H1 (cell line): ENCODE measurements at places on chromosomes 2 and 18. TPM values are rescaled to one million over a fixed set of nuclear protein-coding genes. Genes with fewer than 3 reads are reported as not detected.

The MDH1B gene
- polyA plus RNA-seq: 0.89 and 1.5 TPM in 2 replicates

The SMC6 gene
- polyA plus RNA-seq: 6.1 and 9.7 TPM in 2 replicates

The MALL gene
- 7.9 and 8.0 TPM in 2 replicates for polyA plus RNA-seq

The APOB gene
- polyA plus RNA-seq: 0.08 and 0.15 TPM in 2 replicates

The ACTG2 gene
- 4.8 and 6.2 TPM in 2 replicates for polyA plus RNA-seq

The HOXD11 gene
- not detected in 2 replicates for polyA plus RNA-seq

The ABCB11 gene
- polyA plus RNA-seq: not detected in 2 replicates

The RFTN2 gene
- 0.42 and 2.3 TPM in 2 replicates for polyA plus RNA-seq

The MTCL1 gene
- 16.6 and 19.8 TPM in 2 replicates for polyA plus RNA-seq

The ARHGEF33 gene
- 0.08 and 0.09 TPM in 2 replicates for polyA plus RNA-seq

The VWA3B gene
- polyA plus RNA-seq: not detected in 2 replicates

The PJVK gene
- 1.8 and 2.8 TPM in 2 replicates for polyA plus RNA-seq
